ENCODE measurements at places on chromosomes 5 and 9.

DNA sequence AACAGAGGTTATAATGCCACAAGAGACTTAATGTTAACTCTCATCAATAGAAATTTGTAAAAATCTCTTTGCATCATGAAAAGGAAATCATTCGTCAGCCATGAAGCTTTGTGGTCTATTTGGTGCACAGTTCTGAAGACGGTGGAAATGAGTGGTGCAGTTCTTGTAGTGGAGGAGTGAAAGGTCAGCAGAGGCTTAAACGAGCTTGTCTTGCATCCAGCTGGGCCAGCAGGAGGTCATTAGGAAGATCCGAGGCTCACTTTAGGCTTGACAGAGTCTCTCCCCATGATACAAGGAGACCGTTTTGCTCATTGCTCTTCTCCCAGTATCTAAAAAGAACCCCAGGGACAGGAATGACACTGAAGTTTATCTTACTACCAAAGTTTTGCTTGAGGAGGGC, 440.8 kb downstream of the BNC2 start:
- no peaks in the 10 kb centered on the region for H3K36me3 ChIP-seq
- H3K4me1 ChIP-seq, result no peaks in the 10 kb centered on the region
- H3K27ac ChIP-seq, result no peak overlapping the region
- DNase-seq, result no peak
- H3K4me3 ChIP-seq, result no peak overlapping the region

- no peaks in the 10 kb centered on the region for H3K4me1 ChIP-seq
- no peaks in the 10 kb centered on the region for H3K27me3 ChIP-seq
- no peaks in the 10 kb centered on the region for H3K36me3 ChIP-seq
- DNase-seq, result peak; percentile 13
- no peak overlapping the region for H3K4me3 ChIP-seq
Observed at GRCh38 chr5:2415678-2416077, 335.8 kb downstream of the IRX2 start.

GRCh38 chr5:10579536-10580521, 16.0 kb downstream of the ANKRD33B start:
- no peaks in the 10 kb centered on the region for H3K27me3 ChIP-seq
- DNase-seq, result no peak
- H3K36me3 ChIP-seq, result no peaks in the 10 kb centered on the region
- H3K4me1 ChIP-seq, result peaks cover 9% of the 10 kb centered on the region
- H3K27ac ChIP-seq, result no peak overlapping the region

GRCh38 chr5:124372457-124372856, 374.0 kb downstream of the ZNF608 start:
- peaks cover 15% of the 10 kb centered on the region for H3K4me1 ChIP-seq
- H3K27me3 ChIP-seq, result no peaks in the 10 kb centered on the region
- DNase-seq, result peak; percentile 30
- H3K4me3 ChIP-seq, result no peak overlapping the region
- H3K36me3 ChIP-seq, result no peaks in the 10 kb centered on the region

GRCh38 chr5:78627766-78628165, 20.8 kb downstream of the LHFPL2 start:
- H3K4me3 ChIP-seq, result no peak overlapping the region
- no peak for DNase-seq
- H3K27me3 ChIP-seq, result no peaks in the 10 kb centered on the region
- H3K36me3 ChIP-seq, result peaks cover 13% of the 10 kb centered on the region
- peaks cover 13% of the 10 kb centered on the region for H3K4me1 ChIP-seq

- no peak overlapping the region for H3K4me3 ChIP-seq
- DNase-seq, result peak; percentile 92
- peak overlapping the region; percentile 66 for H3K27ac ChIP-seq
- H3K36me3 ChIP-seq, result no peaks in the 10 kb centered on the region
- peaks cover 21% of the 10 kb centered on the region for H3K4me1 ChIP-seq
Observed at GRCh38 chr5:160287378-160288051, 24.8 kb downstream of the CCNJL start.

- H3K4me1 ChIP-seq, result no peaks in the 10 kb centered on the region
- H3K36me3 ChIP-seq, result no peaks in the 10 kb centered on the region
- no peak for DNase-seq
- no peak overlapping the region for H3K4me3 ChIP-seq
- H3K27ac ChIP-seq, result no peak overlapping the region
- peaks cover 7% of the 10 kb centered on the region for H3K27me3 ChIP-seq
Observed at GRCh38 chr5:170591054-170591453, 87.2 kb downstream of the KCNIP1 start.

- DNase-seq, result no peak
- no peak overlapping the region for H3K4me3 ChIP-seq
- no peaks in the 10 kb centered on the region for H3K27me3 ChIP-seq
Observed at GRCh38 chr9:73155968-73156864, 4.6 kb downstream of the ANXA1 start.
